ENCODE measurements at places on chromosomes 6 and 20. TPM values are rescaled to one million over a fixed set of nuclear protein-coding genes. Genes with fewer than 3 reads are reported as not detected.
A peak's percentile ranks its signal among the peaks of the same experiment; 100 is the strongest.

- DNase-seq = peak; percentile 77
Measured at GRCh38 chr6:108622641-108623298, 62.1 kb downstream of the FOXO3 start.

- DNase-seq = no peak
Measured at GRCh38 chr6:24916496-24916895, 19.3 kb downstream of the RIPOR2 start.

- DNase-seq = no peak
Measured at GRCh38 chr20:1422753-1423152, 29.9 kb upstream of the FKBP1A start.

GRCh38 chr6:75221116-75221515, 15.3 kb upstream of the COL12A1 start:
- DNase-seq = no peak

- no peak for DNase-seq
Measured at GRCh38 chr6:41155132-41155805, 1.1 kb upstream of the TREML1 start.

GRCh38 chr6:35128042-35128441, 13.1 kb downstream of the TCP11 start:
- DNase-seq = no peak

DNA sequence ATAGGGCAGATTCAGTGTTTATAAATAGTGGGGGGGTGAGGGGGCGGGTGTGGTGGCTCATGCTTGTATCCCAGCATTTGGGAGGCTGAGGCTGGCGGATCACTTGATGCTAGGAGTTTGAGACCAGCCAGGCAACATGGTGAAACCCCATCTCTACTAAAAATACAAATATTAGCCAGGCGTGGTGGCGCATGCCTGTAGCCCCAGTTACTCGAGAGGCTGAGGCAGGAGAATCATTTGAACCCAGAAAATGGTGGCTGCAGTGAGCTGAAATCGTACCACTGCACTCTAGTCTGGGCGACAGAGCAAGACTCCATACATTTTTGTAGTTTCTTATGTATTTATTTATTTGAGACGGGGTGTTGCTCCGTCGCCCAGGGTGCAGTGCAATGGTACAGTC, 109.0 kb upstream of the ZNF217 start:
- DNase-seq = no peak

DNA sequence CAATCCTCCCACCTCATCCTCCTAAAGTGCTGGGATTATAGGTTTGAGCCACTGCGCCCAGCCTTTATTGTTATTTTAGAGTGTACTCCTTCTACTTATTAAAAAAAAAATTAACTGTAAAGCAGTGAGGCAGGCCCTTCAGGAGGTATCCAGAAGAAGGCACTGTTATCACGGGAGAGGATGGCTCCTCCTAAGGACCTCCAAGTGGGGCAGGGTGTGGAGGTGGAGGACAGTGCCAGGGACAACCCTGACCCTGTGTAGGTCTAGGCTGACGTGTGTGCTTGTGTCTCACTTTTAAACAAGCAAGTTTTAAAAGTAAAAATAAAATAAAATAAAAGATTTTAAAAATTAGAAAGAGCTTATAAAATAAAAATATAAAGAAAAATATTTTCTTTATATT, 23.7 kb upstream of the TAF4 start:
- no peak for DNase-seq

DNA sequence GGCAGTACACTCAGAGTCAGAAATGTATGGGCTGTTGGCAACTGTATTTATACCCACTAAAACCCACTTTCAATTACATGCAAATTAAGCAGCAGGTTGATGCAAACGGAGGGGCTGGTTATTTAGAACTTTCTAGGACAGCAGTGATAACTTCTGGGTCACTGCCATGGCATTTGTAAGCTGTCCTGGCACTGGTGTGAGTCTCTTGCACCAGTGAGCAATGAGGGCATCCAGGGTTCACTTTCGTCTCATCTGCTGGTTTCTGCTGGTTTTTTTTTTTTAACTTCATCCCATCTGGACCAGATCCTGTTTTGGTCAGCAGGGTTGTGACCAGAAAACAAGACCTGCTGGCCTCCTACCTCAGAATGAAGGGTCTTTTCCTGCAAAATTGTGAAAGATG, 49.2 kb downstream of the CDH26 start:
- no peak for DNase-seq

DNA sequence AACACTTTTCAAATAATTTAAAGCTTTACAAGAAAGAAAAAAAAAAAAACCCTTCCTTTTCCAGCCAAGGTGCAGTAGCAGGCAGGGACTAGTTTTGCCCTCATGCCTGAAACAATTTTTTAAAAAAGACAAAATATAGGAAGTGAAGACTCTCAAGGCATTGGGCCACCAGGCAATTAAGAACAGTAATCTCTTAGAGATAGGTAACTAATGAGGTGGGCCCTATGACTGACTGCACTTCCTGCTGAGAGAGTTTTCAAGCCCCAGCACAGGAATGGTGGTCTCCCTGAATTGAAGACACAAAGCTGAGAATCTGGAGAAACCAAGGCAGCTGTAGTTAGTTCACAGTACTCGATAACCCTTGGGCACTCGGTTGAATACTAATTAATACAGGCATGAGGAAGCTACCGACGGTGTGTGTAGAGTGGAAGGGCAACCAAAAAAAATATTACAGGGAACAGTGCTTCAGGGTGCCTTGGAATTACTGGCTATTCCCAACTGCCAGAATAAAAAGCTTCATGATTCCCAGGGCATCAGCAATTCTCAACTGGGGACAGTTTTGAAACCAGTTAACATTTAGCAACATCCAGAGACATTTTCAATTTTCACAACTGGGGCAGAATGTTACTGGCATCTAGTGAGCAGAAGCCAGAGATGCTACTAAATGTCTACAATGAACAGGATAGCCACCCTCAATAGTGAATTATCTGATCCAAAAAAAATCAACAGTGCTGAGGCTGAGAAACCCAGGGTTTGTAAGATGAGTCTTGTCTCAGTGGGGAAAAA, 36.0 kb upstream of the PLN start:
- DNase-seq = no peak

DNA sequence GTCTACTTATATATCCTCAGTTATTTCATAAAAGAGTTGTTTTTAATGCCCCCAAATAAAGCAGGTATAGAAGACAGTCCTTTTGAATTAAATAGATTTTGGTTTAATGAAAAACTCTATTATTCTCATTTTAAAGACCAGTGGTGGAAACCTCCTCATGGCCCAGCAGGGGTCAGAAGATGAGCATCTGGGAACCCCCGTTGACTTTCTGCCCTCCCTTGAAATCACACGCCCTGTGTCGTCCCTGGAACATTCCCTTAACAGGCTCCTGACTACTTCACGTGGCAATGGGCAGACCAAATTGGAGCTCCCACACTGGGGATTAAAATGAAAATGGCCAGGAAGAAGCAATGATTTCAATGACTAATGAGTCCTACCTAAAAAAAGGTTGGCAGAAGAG, 220.9 kb downstream of the KIF16B start:
- no peak for DNase-seq

SLC22A3 gene
- total RNA-seq = 0.20 TPM

HEY2 gene
- not detected for total RNA-seq

COL19A1 gene
- total RNA-seq = not detected

CPXM1 gene
- total RNA-seq = not detected

ATP5F1E gene
- 69.7 TPM for total RNA-seq

All from MCF 10A (cell line).